ENCODE measurements at places on chromosomes 11 and 22.

GRCh38 chr11:76629116-76629852, 41.3 kb downstream of the LRRC32 start:
- no peak for DNase-seq

- DNase-seq, result no peak
Measured at GRCh38 chr11:11659567-11660362, 38.0 kb upstream of the GALNT18 start.

DNA sequence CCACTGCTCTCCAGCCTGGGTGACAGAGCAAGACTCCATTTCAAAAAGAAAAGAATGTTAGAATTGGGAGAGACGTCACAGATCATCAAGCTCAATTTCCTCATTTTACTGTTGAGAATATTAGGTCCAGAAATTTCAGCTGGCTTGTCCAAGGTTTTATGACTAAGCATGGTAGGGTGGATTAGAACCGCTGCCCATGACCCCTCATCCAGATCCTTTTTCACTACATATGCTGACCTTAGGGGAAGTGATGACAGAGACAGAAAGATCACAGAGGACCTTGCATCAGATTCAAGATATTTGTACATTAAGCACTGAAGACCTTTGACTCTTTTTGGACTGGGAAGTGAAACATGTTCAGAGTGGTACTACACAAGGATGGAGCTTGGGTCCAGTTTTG, 134.5 kb downstream of the ADAMTS15 start:
- no peak for DNase-seq

DNA sequence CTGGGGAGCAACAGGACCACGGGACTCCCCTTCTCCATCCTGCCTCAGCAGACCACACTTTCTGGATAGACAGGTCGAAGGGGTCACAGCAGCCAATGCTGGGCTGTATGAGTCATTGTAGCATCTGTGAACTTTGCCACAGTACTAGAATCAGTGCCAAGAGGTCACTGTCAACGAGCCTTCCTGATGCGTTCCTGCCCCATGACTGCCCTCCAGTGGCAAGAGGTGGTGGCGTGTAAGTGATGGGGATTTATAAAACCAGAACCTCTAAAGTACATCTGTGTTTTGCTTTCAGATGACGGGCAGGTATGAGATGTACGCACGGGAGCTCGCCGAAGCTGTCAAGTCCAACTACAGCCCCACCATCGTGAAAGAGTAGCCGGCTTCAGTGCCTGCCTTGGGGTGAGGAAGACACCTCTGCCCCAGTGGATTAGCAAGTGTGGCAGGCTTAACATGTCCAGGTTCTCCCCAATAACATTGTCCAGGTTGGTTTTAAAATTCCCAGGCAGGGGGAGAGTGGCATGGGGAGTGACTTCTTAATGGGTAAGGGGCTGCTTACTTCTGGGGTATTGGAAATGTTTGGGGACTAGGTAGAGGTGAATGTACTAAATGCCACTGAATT, 29.4 kb downstream of the GUCD1 start:
- no peak for DNase-seq

GRCh38 chr11:44904261-44905020, 46.2 kb downstream of the TP53I11 start:
- DNase-seq, result no peak

GRCh38 chr11:19816817-19817216, 104.2 kb downstream of the NAV2 start:
- DNase-seq, result no peak

GRCh38 chr11:76637491-76638269, 32.9 kb downstream of the LRRC32 start:
- DNase-seq, result no peak

- no peak for DNase-seq
Measured at GRCh38 chr11:85725510-85726258, 39.7 kb upstream of the CCDC89 start.

- DNase-seq, result no peak
Measured at GRCh38 chr11:26916805-26917204, 77.1 kb upstream of the FIBIN start.

DNA sequence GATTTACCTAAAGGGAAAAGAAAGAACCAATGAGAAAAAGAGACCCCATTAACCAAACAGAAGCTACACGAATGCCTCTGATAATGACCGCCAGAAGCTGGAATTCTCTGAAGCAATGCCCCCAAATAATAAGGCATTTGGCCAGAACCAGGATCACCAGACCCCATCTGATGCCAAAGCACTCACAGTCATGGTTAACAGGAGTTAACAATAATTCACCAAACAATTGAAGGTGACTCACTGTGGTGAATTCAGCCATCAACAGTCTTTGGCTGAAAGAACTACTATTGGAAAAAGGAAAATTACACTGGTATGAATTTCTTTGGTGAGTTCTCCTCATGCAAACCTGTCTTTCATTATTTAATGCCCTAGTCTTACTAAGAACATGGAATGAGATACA, 21.9 kb upstream of the NFRKB start:
- DNase-seq, result no peak

- DNase-seq, result no peak
Measured at GRCh38 chr22:43955883-43956782, 891 bp downstream of the SAMM50 start.

- DNase-seq, result no peak
Measured at GRCh38 chr22:25478528-25478927, 85.9 kb upstream of the GRK3 start.

- DNase-seq, result no peak
Measured at GRCh38 chr11:20658135-20658534, 11.3 kb upstream of the NELL1 start.

- DNase-seq, result no peak
Measured at GRCh38 chr11:11780858-11781257, 60.9 kb upstream of the USP47 start.
